ENCODE measurements at places on chromosomes 12 and 14.

DNA sequence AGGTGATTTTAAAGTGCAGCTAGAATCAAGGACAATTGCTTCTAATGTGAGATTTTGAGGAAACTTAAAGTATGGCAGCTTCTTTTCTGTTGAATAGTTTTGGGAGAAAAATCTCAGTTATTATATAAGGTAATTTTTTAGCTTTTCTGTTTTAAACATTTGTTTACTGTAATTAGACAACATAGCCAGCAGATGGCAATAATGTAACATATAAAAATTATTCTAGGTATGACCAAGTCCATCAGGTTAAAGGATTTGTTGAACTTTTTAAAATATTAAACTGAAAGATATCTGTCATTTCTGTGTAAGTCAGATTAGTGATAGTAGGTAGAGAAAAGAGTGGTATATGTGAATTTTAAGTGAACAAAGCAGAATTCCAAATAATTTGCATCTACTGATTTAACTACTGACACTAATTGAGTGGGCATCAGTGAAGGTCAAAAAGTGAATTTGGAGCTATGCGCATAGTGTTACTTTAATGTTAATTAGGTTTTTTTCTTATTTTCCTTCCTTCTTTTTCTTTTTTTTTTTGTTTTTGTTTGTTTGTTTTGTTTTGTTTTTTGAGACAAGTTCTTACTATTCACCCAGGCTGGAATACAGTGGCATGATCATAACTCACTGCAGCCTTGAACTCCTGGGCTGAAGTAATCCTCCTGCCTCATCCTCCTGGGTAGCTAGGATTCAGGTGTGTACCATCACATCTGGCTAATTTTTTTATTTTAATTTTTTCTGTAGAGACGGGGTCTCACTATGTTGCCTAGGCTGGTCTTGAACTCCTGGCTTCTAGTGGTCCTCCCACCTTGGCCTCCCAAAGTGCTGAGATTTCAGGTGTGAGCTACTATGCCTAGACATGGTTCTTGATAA, 18.6 kb downstream of the PRORP start:
- no peak for DNase-seq

- DNase-seq: no peak
Observed at GRCh38 chr12:98751580-98752115, 106.6 kb downstream of the APAF1 start.

- DNase-seq: no peak
Observed at GRCh38 chr12:40569626-40570179, 122.5 kb upstream of the CNTN1 start.

GRCh38 chr14:56274556-56274955, 156.3 kb downstream of the PELI2 start:
- no peak for DNase-seq

GRCh38 chr12:9273276-9273675, 65.1 kb upstream of the PZP start:
- no peak for DNase-seq

GRCh38 chr12:113129664-113130456, 5.7 kb downstream of the RASAL1 start:
- no peak for DNase-seq

DNA sequence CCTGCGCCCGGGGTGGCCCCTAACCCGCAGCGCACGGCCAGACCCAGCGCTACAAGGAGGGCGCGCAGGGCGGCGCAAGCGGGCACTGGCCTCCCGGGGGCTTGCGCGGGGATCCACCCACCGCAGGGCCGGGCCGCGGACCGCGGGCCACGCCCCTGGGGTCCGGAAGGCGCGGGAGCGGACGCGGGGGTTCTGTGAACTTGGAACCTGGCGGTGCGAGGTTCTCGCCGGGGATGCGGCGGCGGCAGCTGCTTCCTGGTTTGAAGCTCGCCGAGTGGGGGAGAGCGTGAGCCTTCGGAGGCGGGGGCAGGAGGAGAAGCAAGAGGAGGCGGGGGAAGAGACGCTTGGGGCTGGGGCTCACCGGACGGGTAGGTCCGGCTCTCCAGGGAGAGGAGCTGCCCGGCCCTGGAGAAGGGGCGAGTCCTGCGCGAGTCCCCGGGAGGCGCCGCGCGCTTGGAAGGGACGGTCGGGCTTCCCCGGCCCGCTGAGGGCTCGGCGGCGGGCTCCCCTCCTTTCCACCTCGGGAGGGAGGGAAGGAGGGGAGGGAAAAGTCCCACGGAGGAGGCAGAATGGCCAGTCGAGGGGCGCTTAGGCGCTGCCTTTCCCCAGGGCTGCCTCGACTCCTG, at the start of gene PRKCH:
PRKCH (plus strand) TSS at position 195 of the 626 bp plus-strand sequence. CDS start 523 bp downstream, outside the sequence.
- DNase-seq: peak; percentile 56

DNA sequence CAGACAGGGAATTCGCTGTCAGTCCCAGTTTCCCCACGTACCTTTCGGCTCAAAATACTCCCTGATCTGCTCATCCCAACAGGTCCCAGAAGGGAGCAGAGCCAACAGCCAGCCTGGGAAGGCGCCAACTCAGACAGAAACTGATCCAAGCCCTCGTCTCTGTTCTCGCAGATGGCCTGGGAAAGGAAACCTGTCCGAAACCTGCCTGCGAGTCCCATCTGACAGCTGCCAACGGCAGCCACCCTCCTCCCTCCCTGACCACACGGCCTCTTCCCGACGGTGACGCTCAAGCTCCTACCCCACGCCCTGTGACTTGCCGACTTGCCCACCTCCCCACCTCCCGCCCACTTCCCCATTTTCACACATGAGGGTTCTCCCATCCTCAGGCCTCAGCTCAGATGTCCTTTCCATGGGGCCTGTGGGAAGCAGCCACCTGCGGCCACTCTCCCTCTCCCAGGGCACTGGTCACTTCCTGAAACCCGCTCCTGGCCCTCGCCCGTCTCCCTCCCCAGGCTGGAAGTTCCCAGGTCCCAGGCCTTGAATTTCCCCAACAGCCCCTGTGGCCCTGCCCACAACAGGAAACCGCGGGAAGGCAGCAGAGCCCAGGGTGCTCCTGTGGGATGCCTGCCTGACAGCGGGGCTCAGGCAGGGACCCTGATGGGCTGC, 60.9 kb upstream of the FBRSL1 start:
- DNase-seq: no peak

- DNase-seq: no peak
Observed at GRCh38 chr12:7075518-7075917, 15.0 kb downstream of the C1S start.

DNA sequence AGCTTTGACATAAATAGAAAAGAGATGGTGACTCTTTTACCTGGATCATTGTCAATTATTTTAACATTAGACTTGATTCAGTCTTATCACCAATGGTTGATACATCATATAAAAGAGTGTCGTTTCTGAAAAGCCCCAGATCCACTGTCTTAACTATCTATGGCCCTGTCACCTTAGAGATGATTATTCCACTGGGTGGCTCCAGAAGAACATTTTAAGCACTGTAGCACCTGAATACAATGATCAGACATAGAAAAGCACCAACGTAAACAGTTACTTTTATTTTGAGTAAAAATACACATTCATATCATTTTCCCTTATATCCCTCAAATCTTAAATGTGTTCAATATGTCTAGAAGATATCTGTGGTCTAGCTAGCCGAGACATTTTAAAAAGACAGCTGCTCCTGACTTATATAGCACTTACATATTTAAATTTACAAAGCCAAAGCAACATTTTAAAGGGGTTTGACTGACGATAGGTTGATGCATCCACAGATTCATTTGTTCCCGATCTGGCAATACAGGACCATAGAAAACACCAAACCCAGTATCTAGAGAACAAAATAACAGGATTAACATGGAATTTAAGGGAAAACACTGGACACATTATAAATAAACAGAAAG, 32.9 kb downstream of the TSPAN8 start:
- no peak for DNase-seq

DNA sequence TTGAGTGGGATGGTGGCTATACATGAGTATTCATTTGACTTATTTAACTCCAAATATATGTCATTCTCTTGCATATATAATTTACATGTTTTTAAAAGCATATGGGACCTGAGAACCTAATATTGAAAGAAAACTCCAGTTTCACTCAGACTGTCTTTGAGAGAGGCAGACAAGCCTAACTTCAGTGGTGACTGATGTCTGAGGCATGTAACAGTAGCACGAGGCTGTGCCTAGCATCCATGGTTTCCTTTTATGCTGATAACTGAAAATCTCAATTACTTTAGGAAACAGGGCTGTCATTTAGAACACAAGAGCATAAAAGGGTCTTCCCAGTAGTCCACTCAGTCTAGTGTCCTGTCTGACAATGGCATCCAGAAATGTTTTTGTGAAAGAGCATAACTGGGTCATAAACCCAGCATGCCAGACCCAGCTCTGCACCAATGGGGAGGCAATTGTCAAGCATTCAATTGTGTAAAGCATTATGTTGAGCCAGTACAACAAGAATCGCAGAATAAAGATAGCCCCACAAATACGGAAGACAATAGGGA, 24.3 kb downstream of the MAPK1IP1L start:
- no peak for DNase-seq

DNA sequence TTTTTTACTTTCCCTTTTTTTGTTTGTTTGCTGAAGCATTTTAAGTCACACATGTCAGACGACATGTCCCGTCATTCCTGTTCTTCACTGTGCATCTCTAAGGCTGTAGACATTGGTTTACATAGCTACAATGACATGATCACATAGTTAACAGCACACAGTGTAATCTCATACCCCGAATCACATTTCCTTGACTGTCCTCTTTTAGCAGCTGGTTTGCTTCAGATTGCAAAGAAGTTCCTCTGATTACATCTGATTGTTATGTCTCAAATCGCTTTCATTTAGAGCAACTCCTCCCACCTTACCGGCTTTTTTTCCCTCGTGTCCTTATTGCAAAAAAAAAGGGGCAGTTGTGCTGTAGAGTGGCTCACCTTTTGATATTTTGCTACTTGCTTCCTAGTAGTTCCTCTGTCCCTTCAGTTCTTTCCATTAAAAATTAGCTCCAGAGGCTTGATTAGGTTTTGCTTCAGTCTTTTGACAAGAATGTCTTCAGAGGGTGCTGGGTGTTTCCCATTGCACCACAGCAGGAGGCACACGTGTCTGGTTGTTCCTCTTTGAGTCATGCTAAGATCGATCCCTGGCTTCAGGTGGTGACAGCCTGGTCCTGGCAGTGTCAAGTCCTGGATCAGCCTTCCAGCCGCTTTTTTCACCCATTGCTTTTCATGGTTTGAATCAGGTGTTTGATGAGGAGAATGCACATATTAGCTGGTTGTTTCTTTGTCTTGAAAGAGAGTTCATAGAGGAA, 35.0 kb downstream of the ZNF664 start:
- no peak for DNase-seq

GRCh38 chr12:119666900-119667576, 895 bp upstream of the PRKAB1 start:
- DNase-seq: no peak

DNA sequence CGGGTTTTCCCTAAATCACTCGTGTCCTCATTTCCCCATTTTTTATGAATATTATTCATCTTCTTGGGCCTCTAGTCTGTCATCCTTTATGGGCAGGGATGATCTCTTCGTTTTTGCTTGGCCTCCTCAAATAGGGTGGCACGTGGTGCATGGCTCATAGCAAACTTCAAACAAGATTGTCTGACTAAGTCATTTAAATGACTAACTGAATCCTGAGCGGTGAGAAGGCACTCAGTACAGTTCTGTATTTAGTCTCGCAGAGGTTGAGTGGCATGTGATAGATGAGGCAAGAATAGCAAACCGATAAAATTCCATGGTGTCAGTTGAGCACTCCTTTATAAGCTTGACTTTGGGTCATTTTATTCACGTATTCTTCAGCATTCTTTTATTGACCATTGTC, 5.7 kb upstream of the JDP2 start:
- no peak for DNase-seq

DNA sequence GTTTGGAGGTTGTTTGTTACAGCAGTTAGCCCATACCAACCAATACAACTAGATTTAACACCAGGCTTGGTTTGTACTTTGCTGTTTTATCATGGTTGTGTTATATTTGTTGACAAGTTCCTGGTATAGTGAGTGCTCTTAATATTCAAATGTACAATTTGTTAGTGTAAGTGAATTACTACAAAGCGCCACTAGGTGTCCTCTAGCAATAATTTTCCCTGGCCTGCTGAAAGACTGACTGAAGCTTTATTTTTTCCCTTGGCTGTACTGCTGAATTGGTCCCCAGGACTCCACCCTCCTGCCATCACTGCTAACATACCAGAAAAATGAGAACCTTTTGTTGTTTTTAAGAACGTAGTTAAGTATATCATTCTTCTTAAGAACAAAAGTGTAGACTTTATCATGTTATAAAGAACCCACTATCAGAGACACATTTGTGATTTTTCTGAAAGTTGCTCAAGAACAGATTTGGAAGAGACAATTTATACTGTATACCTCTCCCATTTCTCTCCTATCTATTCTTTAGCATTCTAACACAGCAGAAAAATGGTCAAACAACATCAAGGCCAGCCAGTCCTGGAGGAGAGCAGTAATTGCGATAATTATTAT, 75.3 kb upstream of the FAR2 start:
- peak; percentile 38 for DNase-seq

- DNase-seq: no peak
Observed at GRCh38 chr14:82180139-82180538, 646.5 kb upstream of the SEL1L start.

DNA sequence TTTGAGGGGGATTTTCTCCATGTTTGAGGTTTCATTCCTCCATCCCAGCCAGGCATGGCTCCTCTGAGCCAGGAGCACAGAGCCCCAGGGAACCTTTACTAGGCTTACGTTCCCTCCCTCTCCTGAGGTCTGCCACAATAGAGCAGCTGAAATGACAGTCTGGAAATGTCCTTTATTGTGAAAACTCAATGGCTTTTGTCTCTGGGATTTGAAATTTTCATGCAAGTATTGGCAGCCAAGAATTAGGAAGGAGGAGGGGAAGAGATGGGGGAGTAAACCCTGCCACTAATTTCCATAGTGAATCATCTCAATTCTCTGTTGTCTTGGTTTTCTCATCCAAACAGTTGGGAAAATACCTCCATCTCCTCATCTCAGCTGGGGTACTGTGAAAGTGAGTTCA, 2.6 kb upstream of the PLEKHG3 start:
- DNase-seq: no peak

DNA sequence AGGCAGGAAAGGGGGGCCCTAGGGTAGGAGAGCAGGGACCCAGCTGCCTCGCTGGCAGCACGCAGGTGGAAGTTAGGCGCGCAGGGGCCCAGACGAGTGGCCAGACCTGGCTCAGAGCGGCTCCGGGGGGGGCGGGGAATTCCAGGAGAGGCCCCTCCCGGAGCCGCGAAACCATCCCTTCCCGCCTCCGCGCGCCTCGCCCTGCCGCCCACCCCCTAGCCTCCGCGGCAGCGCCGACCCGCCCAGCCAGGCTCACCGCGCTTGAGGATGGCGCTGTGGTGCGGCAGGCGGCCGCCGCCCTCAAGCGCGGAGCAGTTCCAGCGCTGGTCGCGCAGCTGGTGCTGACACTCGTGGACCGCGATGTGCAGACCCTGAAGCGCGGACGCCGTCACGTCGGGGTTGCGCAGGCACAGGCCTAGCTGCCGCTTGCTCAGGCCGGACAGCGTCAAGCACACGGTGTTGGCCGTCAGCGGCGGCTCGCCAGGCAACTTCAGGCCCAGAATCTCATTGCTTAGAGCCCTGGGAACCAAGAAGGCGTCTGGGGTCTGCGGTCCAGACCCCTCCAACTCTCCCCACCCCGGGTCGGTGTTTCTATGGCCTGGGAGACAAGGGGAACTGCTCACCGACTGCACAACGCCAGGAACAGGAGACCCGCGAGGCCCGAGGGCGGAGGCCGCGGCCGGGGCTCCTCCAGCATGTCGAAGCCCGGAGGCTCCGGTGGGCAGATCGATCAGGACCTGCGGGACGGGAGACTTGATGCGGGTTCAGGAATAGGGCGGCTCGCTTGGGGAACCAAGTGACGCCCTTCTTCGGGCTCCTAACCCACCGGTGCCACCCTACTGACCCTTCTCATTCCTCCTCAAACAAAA, 1.5 kb downstream of the WNT10B start:
- peak; percentile 44 for DNase-seq
